Stimulated activated CD4-positive, alpha-beta T cell treated with anti-CD3 and anti-CD28 coated beads, Interleukin-15, amount 100 ng/mL, for 1 hour (primary cell): ENCODE measurements at places on chromosomes 7 and 10.

DNA sequence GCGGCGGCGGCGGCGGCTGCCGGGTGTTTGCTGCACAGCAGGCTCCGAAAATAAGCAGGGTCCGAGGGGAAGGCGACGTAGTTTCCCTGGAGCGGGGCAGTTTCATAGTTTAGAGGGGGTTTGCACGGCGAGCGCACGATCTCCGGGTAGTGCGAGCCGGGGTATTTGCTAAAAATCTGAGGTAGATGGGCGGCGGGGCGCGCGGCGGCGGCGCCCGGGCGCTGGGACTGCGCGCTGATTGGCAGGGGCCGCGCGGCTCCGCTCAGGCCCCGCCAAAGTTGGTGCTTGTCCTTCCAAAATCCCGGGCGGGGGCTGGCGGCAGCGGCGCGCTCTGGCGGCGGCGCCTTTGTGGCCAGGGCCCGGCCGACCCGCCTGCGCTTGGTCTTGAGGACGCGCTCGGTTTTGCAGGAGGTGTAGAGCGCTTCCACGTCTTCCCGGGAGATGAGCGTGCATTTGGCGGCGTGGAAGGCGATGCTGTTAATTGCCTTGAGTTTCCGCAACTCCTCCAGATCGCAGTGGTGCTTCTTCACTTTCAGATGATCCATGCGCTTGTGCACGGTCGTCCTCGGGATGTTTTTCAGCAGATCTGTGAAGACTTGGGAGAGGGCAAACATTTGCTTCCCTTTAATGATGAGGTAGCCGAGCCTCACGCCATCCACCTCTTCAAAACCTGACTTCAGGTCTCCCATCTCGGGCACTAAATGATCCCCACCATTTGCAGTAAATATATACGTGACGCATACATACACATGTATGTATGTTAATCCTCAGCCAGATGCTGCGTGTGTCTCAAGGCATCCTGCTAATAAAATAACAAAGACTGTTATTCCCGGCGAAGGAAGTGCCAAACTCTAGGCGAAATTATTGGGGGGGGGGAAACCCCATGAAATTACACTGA, 8.1 kb downstream of the SKIDA1 start:
- peak; percentile 19 for DNase-seq

- DNase-seq: no peak
Observed at GRCh38 chr10:11573497-11573896, 38.0 kb downstream of the USP6NL start.

- DNase-seq: no peak
Observed at GRCh38 chr7:70595755-70596597, 536.0 kb upstream of the GALNT17 start.

GRCh38 chr7:135459076-135459475, 50.8 kb downstream of the CNOT4 start:
- DNase-seq: no peak

DNA sequence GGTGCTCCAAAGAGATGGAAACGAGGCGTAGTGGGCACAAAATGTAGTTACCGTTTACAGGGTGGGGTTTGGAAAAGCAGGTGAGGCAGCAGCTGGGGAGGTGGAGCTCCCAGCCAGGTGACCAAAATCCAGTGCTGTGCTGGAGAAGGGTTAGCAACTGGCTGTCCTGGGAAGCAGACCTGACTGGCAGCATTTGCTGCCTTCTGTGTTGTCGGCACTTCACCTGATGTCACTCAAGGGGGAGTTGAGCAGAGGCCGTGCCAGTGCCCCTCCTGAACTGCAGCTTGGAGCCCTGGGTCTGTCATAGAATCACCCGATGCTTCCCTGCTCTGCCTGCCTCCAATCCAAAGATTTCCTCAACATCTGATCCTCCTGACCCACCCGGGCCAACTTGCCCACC, 12.8 kb downstream of the GCK start:
- DNase-seq: no peak

- no peak for DNase-seq
Observed at GRCh38 chr7:112069879-112070321, 136.3 kb downstream of the DOCK4 start.

- DNase-seq: no peak
Observed at GRCh38 chr7:44561962-44562621, 11.6 kb downstream of the DDX56 start.

DNA sequence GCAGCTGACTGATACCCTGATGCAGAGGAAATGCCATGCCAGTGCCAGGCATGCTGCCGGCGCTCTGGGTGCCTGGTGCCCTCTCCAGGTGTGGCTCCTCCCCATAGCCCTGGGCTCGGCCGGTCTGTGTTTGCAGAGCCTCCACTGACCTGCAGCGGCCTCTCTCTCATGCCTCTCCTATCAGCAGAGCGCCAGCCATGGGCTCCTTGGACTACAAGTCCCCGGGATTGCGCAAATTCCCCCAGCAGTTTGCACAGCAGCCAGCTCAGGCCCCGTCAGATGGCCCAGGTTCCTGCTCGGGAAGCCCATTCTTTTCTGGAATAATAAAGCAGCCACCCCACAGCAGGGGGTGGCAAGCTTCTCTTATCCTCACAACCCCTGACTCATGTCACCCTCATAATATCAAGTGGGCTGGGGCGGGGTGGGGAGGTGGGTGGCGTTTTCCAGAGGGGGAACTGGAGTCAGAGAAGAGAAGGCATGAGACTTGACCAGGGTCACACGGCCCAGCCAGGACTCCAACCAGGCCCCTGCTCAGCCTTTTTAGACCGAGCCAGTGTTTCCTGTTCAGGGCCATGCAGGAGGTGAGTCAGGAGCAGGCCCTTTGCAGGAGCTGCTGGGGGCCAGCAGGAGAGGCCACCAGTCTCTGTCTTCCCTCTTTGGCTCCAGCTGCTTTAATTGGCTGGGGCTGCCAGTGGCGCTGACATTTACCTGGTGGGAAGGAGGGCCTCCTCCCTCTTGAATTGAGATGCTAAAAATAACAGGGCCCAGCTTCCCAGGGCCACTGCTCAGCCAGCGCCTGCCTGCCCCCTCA, 58.6 kb downstream of the ZMIZ1 start:
- DNase-seq: no peak

DNA sequence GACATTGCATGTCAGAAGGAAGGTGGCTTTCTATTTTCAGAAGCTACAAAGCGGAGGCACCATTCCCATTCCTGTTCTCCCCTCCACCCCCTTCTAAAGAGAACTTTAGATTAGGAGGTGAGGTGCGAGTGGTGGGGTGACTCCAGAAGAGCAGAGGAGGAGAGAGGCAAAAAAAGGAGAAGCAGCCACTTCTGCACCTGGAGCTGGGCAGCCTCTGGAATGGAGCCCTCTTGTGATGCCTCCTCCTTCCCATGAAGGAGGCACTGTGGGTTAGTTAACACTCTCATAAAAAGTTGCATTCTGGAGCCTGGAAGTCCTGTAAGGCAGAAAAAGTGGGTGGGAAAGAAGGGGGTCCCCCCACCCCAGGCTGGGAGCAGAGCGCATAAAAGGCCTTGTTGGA, 4.8 kb downstream of the PTF1A start:
- DNase-seq: no peak

DNA sequence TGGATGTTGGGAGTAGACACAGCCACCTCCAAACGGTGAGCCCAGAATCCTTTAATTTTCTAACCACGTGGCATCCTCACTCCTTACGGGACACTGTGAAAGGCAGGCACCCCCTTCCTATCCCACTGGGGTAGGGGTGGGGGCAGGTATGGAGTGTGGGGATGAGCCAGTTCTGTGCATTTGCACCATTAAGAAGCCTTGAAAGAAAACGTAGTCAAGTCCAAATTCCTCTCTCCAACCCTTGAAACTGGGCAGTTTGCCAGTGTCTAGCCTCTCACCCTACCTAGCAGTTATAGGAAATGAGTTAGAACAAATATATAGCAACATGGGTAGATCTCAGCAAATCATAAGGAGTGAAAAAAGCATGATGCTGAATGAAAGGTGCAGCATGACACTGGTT, 92.4 kb upstream of the LEP start:
- DNase-seq: no peak

DNA sequence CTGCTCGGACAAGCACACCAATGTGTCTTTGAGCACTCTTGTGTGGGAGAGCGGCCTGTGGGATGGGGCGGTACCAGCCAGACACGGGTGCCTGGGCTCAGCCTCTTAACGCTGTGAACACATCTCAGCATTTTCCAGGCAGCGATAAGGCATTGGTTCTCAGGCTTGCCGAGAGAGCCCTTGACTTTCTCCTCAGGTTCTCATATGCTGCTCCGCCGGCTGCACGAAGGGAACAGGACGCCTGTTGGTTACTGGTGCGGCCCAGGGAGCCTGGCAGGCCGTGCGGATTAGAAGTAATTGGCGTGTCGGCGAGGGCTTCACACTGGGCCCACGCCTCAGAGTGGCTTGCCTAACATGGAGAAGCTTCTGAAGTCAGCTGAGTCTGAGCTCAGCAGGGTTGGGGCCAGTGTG, 456.7 kb upstream of the FOXK1 start:
- DNase-seq: no peak

- no peak for DNase-seq
Observed at GRCh38 chr10:75028748-75029147, 82.7 kb upstream of the SAMD8 start.

DNA sequence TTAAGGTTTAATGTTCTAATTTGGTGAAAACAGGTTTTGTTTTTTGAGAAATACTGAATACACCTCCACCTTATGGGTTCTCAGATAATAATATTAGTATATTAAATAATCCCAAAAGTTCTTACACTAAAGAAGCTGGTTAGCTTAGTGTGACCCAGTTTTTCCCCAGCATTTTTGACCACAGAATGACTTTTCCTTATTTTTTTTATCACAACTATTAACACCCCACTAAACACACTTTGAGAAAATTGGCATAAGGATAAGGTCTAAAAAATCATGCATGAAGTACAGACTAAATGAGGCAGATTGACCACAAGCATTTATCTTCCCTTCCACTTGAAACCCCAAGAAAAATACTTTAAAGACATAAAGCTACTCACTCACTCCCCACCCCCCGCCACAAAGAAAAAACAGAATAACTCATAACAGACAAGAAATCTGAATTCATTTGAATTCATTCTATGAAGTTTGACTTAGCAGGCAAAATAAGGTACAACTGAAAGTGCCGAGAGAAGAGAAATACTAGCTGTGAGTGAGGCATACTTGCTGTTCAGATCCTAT, 49.7 kb upstream of the WNT16 start:
- DNase-seq: no peak

DNA sequence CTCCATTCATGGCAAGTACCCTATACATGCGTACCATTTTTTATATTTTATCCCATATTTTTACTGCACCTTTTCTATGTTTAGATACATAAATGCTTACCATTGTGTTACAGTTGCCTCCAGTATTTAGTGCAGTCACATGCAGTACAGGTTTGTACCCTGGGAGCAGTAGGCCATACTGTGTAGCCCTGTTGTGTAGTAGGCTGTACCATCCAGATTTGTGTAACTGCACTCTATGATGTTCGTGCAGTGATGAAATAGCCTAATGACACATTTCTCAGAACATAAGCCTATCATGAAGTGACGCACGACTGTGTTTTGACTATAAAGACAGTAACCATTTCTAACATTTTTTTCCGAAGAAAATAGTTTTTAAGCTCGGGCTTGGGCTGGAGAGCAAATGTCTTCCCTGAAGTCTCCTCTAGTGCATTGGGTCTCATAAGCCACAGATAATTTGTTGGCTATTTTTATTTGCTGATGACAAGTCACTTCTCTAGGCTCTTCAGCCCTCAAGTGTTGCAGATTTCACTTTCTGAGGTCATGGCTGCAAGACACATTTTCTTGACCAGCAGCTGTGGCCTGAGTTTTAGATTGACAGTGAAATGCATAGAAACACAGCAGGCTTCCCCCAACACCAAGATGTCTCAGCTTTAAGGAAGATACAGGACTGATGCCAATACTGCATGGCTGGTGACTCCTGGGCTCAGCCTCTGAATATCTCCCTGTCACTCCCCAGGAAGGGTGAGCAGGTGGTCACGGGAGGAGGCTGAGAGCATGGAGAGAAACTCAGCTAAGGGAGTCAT, 26.9 kb downstream of the EPDR1 start:
- DNase-seq: no peak

DNA sequence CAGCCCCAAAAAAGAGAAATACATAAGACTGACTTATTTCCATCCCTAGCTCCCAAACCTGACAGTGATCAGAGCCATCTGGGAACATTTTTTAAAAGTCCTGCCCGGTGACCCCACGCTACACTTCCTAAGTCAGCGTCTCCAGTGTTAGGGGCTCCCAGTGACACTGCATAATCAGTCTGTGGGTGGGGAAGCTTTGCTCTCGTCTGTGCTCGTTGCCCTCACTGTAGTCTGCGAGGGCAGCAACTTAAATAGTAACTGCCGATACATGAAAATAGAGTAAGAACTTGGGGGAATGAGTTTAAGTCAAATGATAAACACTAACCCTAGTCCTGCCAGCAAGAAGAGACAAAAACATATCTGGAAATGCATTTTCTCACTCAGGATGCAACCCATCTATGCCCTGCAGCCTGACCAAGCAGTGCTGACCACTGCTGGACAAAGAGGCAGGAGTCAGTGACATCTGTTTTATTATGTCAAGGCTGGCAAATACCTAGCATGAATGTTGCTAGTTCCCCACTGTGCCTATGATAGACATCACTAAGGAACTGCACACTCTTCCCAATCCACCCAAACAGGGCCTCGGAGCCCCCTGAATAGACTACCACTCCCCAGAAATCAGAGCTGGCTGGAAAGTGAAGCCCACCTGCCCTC, 18.7 kb downstream of the ERCC6 start:
- no peak for DNase-seq

- DNase-seq: no peak
Observed at GRCh38 chr7:134014935-134015334, 112.2 kb upstream of the LRGUK start.

GRCh38 chr7:122543891-122544290, 155.0 kb downstream of the RNF133 start:
- DNase-seq: no peak

- no peak for DNase-seq
Observed at GRCh38 chr7:34091321-34091917, 186.1 kb downstream of the BMPER start.

DNA sequence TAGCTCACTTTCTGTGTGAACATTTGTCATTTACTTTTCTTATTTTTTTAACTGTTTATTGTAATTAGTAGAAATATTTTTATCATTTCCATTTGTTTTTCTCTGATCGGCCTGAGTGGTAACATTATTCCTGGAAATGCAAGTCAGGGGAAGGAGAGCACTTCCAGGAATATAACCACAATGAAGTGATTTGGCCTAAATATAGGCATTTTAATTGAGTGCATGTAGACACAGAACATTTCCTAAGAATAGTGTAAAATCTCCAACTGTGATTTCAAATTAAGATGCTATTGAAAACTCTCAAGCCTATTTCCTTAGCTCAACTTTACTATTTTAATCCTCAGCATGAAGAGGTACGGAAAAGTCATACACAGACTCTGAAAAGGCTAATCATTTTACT, 86.5 kb upstream of the SKAP2 start:
- no peak for DNase-seq

GRCh38 chr7:139936760-139937310, 107.8 kb downstream of the TBXAS1 start:
- DNase-seq: no peak

DNA sequence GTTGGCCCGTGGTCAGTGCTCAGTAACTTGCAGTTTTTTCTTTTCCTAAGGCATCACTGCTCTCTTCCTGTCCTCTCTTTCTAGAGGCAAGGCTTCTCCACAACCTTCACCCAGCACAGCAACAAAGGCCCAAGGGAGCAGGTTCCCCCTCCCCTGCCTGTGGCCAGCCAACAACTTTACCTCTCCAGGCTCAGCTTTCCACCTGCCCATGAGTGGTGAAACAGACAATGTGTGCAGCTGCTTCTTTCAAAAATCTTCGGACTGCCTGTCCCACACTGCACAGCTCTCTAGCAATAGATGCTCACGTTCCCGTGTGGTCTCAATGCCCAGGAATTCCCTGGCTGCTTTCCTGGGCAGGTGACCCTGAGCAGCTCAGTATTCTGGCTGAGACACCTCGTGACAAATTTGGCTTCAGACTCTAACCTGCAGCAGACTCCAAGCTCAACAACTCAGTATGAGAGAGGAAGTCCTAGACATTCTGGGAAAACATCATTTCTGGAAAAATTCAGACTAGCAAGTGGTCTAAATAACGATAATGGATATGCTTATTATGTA, 28.9 kb upstream of the TMEM72 start:
- DNase-seq: no peak
